ENCODE measurements at places on chromosomes 1 and 21. TPM values are rescaled to one million over a fixed set of nuclear protein-coding genes. Genes with fewer than 3 reads are reported as not detected.
A peak's percentile ranks its signal among the peaks of the same experiment; 100 is the strongest.

The OR2G6 gene
- not detected for total RNA-seq

The WNT4 gene
- not detected for total RNA-seq

The FCMR gene
- total RNA-seq, result 0.29 TPM

The BMP8B gene
- total RNA-seq, result 0.29 TPM

The TMEM54 gene
- total RNA-seq, result 16.5 TPM

The NPR1 gene
- total RNA-seq, result under 0.01 TPM

The OR2T2 gene
- total RNA-seq, result not detected

The B3GALT5 gene
- total RNA-seq, result under 0.01 TPM

The ACTA1 gene
- not detected for total RNA-seq

The FAM229A gene
- total RNA-seq, result 1.8 TPM

The PPFIA4 gene
- 8.0 TPM for total RNA-seq

The NBPF10 gene
- total RNA-seq, result 5.1 TPM

The FMOD gene
- 5.9 TPM for total RNA-seq

DNA sequence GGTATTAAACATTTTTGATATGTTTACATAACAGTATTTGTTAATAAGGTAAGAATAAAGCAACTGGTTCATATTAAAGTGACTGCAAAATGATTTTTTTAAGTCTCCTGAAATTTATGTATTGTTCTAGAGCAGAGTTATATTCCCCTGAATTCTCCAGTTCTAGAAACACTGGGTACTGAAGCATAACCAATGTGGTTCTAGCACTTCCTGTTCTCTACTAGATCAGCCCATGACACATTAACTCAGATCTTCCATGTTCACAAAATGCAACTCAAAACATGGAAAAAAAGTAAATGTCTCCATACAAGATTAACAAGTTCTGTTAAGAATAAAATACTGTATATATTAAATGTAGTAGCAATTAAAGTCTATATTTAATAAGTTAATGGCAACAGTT, 3.9 kb downstream of the NEGR1 start:
- peaks cover 21% of the 10 kb centered on the region for H3K4me1 ChIP-seq
- no peak for DNase-seq
- H3K4me3 ChIP-seq, result no peak overlapping the region
- H3K27me3 ChIP-seq, result no peaks in the 10 kb centered on the region
- H3K27ac ChIP-seq, result no peak overlapping the region

DNA sequence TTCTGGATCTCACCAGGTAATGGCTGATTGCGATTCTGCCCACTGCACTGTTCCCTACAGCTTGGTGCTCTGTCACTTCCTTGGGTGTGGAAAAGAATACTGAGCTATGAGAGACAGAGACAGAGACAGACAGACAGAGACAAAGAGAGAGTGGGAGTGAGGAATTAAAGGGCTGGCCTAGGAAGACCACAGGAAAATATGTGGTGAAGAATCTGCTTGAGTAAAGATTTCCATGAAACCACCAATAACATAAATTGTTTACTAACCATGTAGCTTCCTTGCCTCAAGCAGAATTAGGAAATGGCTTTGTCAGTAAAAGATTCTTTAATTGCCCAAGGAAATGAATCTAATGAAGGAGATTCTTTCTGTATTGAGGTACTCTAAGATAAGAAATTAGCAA, 54.4 kb downstream of the MPZL1 start:
- H3K4me1 ChIP-seq, result peaks cover 32% of the 10 kb centered on the region
- H3K27ac ChIP-seq, result peak overlapping the region; percentile 2
- no peak for DNase-seq
- no peak overlapping the region for H3K4me3 ChIP-seq

DNA sequence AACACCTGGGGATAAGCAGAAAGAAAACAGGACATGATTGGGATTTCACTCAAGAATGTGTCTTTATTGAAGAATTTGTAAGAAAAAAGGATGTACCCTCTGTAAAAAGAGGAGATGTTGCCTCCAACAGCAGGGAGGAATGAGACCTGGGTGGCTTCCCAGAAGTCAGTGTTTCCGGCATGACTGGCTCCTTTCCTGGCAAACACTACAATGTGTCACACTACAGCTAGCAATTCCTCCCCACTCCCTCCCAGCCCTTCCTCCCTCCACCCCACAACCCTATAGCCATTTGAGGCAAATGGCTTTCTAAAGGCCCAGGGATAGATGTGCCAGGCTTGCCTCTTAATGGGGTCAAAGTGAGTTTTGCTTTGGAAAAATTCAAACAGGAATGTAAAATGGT, 11.5 kb upstream of the COL8A2 start:
- no peaks in the 10 kb centered on the region for H3K27me3 ChIP-seq
- DNase-seq, result peak; percentile 96
- peaks cover 59% of the 10 kb centered on the region for H3K4me1 ChIP-seq
- H3K27ac ChIP-seq, result peak overlapping the region; percentile 89

- no peak overlapping the region for H3K27ac ChIP-seq
- H3K27me3 ChIP-seq, result peaks cover 17% of the 10 kb centered on the region
- DNase-seq, result no peak
- H3K36me3 ChIP-seq, result no peaks in the 10 kb centered on the region
- H3K4me3 ChIP-seq, result peak overlapping the region; percentile 79
These were observed 82.2 kb upstream of the AK4 start for GRCh38 chr1:65065524-65066418.

GRCh38 chr1:162562470-162562828, 927 bp downstream of the UAP1 start:
- no peaks in the 10 kb centered on the region for H3K27me3 ChIP-seq
- peaks cover 21% of the 10 kb centered on the region for H3K36me3 ChIP-seq
- H3K27ac ChIP-seq, result peak overlapping the region; percentile 89
- H3K4me3 ChIP-seq, result peak overlapping the region; percentile 91
- DNase-seq, result peak; percentile 66
- peaks cover 37% of the 10 kb centered on the region for H3K4me1 ChIP-seq

- no peak overlapping the region for H3K4me3 ChIP-seq
- H3K27ac ChIP-seq, result no peak overlapping the region
- DNase-seq, result no peak
- H3K4me1 ChIP-seq, result no peaks in the 10 kb centered on the region
These were observed 58.3 kb downstream of the ZNF648 start for GRCh38 chr1:182003025-182003725.

GRCh38 chr1:89953929-89954328, 41.0 kb upstream of the ZNF326 start:
- peaks cover 32% of the 10 kb centered on the region for H3K4me1 ChIP-seq
- no peak overlapping the region for H3K4me3 ChIP-seq
- no peaks in the 10 kb centered on the region for H3K36me3 ChIP-seq
- H3K27me3 ChIP-seq, result no peaks in the 10 kb centered on the region
- no peak for DNase-seq

DNA sequence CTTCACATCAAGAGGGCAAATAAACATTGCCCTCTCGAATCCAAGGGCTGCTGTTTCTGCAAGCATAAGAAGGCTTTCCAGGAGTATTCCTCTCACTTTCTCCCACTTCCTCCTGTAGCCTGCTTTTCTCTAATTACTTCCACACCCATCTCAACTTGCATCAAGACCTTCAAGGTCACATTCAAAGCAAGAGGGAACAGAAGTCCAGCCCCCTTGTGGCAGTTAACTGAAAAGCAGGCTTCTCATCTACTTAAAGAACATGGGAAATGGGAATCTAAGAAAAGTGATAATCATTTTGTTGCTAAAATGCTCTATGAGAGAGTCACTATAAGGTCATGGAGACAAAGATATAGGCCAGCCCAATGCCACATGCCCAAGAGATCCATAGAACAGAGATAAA, 874.4 kb downstream of the KCNT2 start:
- H3K4me1 ChIP-seq, result no peaks in the 10 kb centered on the region
- no peak overlapping the region for H3K27ac ChIP-seq
- DNase-seq, result no peak
- H3K4me3 ChIP-seq, result no peak overlapping the region
- no peaks in the 10 kb centered on the region for H3K27me3 ChIP-seq

- no peak overlapping the region for H3K4me3 ChIP-seq
- H3K27ac ChIP-seq, result peak overlapping the region; percentile 95
- peak; percentile 93 for DNase-seq
These were observed 13.3 kb downstream of the POLR3GL start for GRCh38 chr1:145977486-145978470.

GRCh38 chr21:44456915-44457736, 1.8 kb downstream of the LRRC3 start:
- no peak overlapping the region for H3K4me3 ChIP-seq
- no peak overlapping the region for H3K27ac ChIP-seq

- no peak for DNase-seq
- H3K4me3 ChIP-seq, result no peak overlapping the region
- H3K4me1 ChIP-seq, result no peaks in the 10 kb centered on the region
- H3K27me3 ChIP-seq, result peaks cover 7% of the 10 kb centered on the region
These were observed 28.5 kb upstream of the CREG1 start for GRCh38 chr1:167582064-167582463.

GRCh38 chr1:172427191-172427590, 6.7 kb downstream of the C1orf105 start:
- no peak overlapping the region for H3K27ac ChIP-seq
- no peak overlapping the region for H3K4me3 ChIP-seq
- H3K27me3 ChIP-seq, result no peaks in the 10 kb centered on the region
- H3K4me1 ChIP-seq, result no peaks in the 10 kb centered on the region
- no peaks in the 10 kb centered on the region for H3K36me3 ChIP-seq

DNA sequence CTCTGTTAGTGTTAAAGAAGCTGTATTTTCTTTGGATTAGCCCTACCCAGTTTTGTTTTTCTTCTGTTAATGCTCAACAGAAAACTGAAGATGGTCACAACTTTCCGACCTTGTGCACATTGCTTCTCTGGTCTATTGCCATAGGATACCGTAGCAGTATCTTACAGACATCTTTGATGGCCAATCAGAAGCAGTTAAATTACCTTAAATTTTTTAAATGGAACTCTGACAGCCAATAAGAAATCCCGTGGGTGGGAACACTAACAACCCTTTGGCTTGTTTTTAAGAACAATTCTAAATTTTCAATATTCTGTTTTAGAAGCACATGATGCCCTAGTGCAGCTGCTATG, 17.2 kb downstream of the NFYC start:
- peak overlapping the region; percentile 85 for H3K4me3 ChIP-seq
- peaks cover 31% of the 10 kb centered on the region for H3K4me1 ChIP-seq
- no peaks in the 10 kb centered on the region for H3K27me3 ChIP-seq
- DNase-seq, result no peak
- peak overlapping the region; percentile 80 for H3K27ac ChIP-seq
- H3K36me3 ChIP-seq, result peaks cover 7% of the 10 kb centered on the region

- no peaks in the 10 kb centered on the region for H3K4me1 ChIP-seq
- H3K27me3 ChIP-seq, result no peaks in the 10 kb centered on the region
- peak; percentile 82 for DNase-seq
- H3K27ac ChIP-seq, result no peak overlapping the region
These were observed 2.6 kb upstream of the TMEM240 start for GRCh38 chr1:1542766-1543705.

DNA sequence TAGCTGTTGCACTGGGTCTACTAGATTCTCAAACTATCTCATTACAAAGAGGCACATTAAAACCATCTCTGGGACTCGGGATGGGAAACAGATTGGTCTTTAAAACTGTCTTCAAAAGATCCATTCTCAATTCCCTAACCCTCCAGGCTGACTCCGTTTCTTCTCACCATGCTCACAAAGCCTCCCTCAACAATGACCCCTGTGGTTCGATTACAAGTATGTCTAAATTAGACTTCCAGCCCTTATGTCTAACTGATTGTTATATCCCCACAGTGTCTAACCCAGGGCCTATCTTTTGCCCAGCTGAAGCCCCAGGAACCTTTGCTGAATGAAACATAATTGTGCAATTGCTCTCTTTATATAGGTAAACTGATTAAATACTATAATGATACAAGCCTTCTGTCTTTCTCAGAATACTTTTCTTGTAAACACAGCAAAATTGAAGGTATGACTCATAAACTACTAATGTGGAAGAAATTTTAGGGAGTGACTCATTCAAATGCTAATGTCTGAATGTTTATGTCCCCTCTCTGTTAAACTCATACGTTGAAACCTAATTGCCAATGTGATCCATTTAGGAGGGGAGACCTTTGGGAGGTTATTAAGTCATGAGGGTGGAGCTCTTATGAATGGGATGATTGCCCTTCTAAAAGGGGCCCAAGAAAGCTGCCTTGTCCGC, 65.6 kb upstream of the DAB1 start:
- no peak overlapping the region for H3K4me3 ChIP-seq
- peak overlapping the region; percentile 27 for H3K27ac ChIP-seq
- no peaks in the 10 kb centered on the region for H3K36me3 ChIP-seq
- H3K27me3 ChIP-seq, result no peaks in the 10 kb centered on the region

GRCh38 chr1:212816567-212817278, 25.0 kb downstream of the TATDN3 start:
- no peaks in the 10 kb centered on the region for H3K4me1 ChIP-seq
- no peaks in the 10 kb centered on the region for H3K27me3 ChIP-seq
- no peak overlapping the region for H3K27ac ChIP-seq
- no peak overlapping the region for H3K4me3 ChIP-seq

- H3K27me3 ChIP-seq, result no peaks in the 10 kb centered on the region
- H3K4me3 ChIP-seq, result no peak overlapping the region
- H3K4me1 ChIP-seq, result no peaks in the 10 kb centered on the region
- DNase-seq, result no peak
These were observed 205.7 kb downstream of the FOXD2 start for GRCh38 chr1:47643306-47644211.

DNA sequence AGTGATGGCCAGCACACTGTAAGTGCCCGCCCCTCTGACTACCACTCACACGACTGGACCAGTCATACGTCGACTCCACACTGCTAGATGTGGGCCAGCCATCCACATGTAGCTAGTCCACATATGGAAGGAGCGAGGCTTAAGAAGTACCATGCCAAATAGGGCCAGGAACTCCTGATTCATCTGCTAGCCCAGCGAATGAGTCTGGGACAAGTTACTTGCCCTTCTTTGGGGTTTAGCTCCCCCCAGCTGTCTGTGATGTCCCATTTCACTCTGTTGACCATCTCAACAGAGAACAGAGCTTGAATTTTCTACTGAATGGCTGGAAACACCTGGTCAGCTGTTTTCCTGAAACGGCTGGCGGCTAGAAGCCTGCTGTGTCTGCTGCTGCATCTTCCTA, 5.8 kb downstream of the CSRP1 start:
- no peaks in the 10 kb centered on the region for H3K27me3 ChIP-seq
- peaks cover 83% of the 10 kb centered on the region for H3K4me1 ChIP-seq
- H3K36me3 ChIP-seq, result peaks cover 57% of the 10 kb centered on the region
- DNase-seq, result peak; percentile 92
- peak overlapping the region; percentile 4 for H3K4me3 ChIP-seq

DNA sequence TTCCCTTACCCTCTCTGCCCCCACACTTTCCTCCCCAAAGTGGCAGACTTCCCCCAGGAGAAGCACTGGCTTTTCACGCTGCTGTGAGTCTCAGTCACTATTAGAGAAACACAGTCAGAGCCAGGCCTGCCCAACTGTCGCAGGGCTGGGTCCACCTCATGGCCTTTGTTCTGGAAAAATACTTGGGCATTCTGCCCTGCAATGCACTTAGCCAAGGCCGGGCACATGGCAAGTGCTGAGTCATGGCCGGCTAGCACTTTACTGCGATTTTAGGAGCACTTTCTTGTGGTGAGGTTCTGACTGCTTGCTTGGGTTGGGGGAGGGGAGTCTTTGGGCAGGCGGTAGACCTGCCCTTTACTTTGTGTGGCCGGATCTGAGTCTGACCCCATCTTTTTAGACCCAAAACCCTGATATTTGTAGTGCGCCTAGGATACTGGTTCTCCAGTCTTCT, 7.7 kb downstream of the EPHX1 start:
- no peaks in the 10 kb centered on the region for H3K36me3 ChIP-seq
- peak overlapping the region; percentile 10 for H3K4me3 ChIP-seq
- DNase-seq, result peak; percentile 94
- H3K4me1 ChIP-seq, result peaks cover 38% of the 10 kb centered on the region
- peak overlapping the region; percentile 84 for H3K27ac ChIP-seq
- no peaks in the 10 kb centered on the region for H3K27me3 ChIP-seq

All from osteoblast (primary cell).